ENCODE measurements at places on chromosomes 13 and 19.

DNA sequence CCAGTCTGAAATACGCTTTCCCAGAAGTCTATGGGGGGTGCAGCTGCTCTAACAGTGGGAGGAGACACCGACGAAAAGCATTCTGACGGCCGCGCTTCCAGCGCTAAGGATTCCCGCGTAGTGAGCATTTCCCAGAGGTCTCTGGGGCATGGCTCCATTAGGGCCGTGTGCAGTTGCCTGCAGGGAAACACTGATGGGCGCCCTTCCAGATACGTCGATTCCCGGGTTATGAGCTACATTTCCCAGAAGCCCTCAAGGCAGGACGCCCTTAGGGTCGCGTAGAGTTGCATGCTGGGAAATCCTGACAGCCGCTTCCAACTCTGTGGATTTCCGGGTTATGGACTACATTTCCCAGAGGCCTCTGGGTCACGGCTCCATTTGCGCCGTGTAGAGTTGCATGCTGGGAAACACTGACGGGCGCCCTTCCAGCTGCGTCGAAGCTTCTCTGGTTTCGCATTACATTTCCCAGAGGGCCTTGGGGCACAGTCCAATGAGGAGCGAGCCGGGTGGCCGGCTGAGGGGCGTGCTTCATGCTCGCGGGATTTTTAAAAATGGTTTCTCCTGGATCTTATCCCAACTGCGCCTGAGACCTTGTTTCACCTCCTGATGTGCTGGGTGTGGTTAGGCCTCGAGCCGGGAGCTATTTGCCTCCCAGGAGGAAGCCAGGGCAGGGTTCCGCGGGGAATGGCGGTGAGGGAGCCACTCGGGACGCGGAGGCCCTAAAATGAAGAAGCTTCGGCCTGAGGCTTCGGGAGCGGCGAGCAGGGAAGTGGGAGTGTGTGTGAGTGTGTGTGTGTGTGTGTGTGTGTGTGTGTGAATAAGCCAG, 17.2 kb upstream of the ZNF331 start:
- DNase-seq = peak; percentile 87

GRCh38 chr13:20174656-20175405, 14.0 kb upstream of the GJA3 start:
- no peak for DNase-seq

- no peak for DNase-seq
Measured at GRCh38 chr19:8475005-8475404, 27.4 kb downstream of the PRAM1 start.

DNA sequence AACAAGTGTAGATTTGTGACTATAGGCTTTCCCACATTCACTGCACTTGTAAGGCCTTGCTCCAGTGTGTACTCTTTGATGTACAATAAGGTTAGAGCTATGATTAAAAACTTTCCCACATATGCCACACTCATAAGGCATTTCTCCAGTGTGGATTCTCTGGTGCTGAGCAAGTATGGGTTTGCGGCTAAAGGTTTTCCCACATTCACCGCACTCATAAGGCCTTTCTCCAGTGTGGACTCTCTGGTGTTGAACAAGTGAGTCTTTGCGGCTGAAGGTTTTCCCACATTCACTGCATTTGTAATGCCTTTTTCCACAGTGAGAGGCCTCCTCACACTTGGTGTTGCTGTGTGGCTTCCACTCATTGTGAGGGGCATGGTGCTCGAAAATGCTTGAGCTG, 3.7 kb downstream of the ZNF772 start:
- no peak for DNase-seq

DNA sequence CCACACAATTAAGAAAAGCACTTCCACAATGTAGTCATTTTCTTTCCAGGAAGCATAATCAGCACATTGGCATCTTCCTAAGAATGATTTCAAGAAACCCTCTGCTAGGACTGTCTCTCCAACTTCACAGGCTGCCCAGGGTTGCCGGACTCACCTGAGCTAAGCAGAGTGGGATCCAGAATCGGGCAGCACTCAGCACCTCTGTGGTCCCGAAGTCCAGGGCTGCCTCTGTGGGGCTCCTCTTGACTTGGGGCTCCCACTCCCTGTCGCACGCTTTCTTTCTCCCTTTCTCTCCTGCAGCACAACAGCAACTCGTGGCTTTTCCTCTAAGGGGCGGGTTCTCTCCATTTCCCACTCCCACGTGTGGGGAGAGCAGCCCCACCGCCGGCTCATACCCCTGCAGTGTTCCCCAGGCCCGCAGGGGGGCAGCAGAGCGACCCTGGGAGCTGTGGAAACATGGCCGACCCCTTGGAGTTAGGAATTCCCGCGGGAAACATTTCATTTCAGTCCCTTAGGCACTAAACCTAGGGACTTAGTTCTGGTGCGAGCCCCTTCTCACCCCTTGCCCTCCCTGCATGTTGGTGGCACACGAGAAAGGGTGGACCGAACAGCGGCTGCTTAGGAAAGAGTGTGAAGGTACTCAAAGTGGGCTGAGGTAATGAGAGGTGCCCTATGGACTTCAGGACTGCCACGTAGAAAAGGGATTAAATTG, at the start of gene TMEM272:
Gene TMEM272 (minus strand): TSS at position 316 of the 712 bp plus-strand sequence. CDS start 6,647 bp downstream, outside the sequence.
- peak; percentile 52 for DNase-seq

DNA sequence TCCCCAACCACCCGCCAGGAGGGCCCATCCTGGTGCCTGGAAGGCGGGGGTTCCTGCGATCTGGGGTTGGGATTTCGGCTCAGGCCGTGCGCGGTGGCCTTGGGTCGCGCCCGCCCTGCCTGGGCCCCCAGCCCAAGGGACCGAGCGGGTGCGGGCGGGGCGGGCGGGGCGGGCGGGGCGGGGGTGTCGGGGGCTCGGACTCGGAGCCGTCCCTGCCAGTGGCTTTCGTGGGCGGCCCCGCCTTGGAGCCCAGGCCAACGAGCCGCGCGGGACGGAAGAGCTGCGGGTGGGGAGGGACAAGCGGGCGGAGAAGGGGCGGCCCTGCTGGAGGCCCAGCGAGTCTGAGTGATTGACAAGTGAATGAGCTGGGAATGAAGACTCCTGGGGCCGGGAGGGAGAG, 24.6 kb upstream of the ZNF729 start:
- DNase-seq = no peak
